Stimulated activated CD4-positive, alpha-beta T cell treated with anti-CD3 and anti-CD28 coated beads, Interleukin-2, amount 100 ng/mL, for 48 hours (primary cell): ENCODE measurements at places on chromosomes 7 and 10.

DNA sequence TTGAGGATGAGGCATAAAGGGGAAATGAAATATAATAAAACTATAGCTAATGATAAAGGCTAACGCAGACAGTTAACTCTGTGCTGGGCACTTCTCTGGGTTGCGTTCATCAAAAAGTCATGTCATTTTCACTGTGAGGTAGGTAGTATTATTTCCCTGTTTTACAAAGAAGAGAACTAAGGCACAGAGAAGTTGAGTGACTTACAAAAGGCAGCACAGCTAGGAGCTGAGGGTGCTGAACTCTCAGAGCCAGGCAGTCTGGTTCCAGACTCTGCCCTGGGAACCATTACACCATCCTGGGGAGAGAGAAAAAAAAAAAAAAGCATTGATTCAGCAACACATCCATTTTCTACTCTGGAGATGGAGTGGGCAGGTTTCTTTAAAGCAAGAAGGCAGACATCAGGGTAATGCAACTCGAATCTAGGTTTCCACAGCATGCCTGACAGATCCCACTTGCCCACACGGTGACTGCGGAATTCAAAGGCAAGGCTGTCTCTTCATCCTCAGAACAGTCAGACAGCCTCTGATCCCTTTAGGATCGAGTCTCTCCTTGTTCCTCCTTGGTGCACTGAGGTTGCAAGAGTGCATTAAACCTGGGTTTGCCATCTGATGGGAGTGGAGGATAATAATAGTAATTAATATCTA is 40.6 kb upstream of the ECHDC3 start:
- DNase-seq = no peak

DNA sequence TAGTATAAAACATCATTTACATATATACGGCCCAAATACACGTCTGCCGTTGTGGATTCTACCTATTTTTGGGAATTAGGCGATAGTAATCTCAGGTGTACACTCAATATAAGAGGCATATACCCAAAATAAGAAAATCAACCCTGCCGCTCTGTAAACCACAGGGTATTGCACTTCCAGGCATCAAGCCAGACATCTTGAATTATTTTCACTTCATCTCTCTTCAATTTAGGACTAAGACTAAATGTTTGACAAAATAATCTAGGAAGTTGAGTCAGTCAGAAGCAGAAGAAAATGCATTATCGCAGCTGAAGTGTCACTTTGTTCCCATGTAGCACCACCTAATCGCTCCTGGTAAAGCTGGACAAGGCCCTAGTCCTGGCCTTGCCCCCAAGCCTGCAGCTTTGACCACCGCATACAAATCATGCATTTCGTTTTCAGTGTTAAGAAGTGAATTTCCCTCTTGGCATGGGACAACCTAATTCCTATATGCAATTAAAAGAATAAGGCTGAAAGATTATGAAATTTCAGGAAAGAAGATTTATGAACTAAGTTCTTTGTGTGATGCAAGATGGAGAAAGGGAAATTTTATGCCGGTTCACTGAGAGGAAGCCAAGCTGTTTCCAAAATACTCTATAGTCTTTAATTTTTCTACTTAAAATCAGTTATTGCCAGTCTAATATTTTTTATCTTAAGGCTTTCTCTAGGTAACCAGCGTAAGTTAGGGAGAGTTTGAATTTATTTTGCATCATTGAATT is 26.0 kb downstream of the CABCOCO1 start:
- no peak for DNase-seq

- DNase-seq = no peak
Measured at GRCh38 chr7:31487476-31487875, 26.4 kb upstream of the ITPRID1 start.

GRCh38 chr7:6316226-6316625 is 43.8 kb upstream of the CYTH3 start:
- no peak for DNase-seq

DNA sequence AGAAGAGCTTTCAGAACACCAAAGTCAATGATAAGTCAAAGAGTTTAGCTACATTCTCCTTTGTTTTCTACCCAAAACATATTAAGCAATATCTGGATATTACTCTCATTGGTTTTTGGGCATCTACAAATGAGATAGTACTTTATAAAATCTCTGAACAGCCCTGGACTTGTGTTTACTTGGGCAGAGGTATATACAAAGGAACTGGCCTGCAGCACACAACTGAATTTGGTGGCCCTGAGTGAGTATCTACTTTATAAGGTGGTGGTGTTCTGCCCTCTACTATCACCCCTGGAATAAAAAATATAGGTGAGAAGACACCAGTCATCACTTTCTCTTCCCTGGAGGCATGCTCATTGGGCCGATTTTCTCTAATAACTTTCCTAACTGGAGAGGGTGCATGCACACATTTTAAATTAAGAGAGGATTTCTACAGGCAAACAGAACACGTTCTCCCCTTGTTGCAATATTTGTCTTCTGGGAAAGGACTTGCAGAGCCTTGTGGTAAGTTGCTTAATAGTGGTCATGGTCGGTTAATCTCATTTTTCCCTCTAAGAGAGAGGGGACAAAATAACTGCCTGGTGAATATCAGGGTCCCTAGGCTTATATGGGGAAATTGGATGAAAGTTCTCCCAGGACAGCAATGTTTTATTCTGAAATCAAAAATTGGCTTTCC is 41.1 kb downstream of the OTUD1 start:
- no peak for DNase-seq

DNA sequence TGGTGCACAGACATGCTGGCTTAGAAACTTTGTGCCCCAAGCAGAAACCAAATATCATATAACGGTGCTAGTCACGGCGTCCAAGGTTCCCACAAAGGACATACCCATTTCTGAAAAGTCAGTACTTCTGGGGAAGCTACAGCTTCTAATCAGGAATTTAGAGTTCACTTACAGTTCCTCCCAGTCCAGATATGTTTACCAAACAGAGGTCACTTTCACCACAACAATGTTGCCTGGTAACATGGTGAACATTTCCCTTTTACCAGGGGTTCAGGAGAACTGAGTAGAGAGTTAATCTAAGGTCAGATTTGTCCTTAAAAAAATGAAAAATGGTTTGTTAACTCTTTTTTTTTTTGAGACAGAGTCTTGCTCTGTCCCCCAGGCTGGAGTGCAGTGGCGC is 265.9 kb upstream of the MKLN1 start:
- no peak for DNase-seq

DNA sequence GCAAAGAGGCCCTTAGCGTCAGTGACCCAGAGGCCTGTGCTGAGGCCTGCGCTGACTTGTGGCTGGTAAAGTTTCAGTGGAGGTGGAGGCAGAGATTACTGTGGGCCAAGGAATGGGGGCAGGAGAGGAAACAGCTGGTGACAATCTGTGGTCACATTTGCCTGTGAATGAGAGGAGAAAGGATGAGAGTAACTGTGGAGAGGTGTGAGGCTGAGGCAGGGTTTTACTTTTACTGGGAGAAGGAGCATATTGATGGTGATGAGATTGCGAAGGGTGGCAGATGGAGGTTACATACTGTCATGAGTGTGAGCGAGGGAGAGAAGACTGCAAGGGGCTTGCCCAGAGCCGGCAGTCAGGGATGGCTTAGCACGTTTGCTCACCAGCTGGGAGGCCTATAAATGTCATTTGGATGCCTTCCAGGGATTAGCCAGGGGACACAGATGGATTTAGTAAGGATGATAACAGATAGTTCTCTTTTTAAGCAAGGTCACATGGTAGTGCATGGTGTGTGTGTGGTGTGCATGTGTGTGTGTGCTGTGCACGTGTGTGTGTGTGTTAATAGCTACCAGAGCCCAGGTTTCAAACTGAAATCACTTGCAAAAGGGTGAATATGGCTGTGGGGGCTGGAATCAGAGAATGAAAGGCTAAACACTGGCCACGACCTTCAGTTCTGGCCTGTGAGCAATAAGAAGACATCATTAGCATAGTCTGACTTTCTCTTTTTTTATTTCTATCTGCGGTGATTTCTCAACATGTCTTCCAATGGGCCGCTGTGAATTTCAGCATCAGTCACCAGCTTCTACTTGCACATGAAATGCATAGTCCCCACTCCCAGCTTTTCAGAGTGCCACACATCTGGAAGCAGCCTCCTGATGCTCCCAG is 291.5 kb upstream of the ZNF32 start:
- no peak for DNase-seq

GRCh38 chr10:110876000-110876399 is 4.3 kb downstream of the PDCD4 start:
- no peak for DNase-seq

DNA sequence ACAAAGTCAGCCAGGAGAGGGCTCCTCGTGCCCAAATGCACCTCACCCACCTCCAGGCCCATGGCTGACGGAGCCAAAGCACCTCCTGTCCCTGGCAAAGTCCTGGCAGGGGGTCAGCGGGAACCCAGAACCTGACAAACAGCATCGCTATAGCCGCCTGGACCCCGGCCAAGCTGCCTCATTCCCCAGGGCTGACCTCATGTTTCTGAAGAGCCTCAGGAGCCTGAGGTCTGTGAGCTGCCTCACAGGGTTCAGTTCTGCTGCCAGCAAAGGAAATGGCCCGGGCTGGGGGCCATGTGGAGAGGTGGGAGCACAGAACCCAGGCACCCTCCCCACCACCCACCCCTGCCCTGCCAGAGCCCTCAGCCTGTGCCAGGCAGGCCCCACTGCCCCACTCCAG is 4.2 kb upstream of the NANOS1 start:
- DNase-seq = no peak

GRCh38 chr7:133551466-133551865 is 298.6 kb downstream of the EXOC4 start:
- DNase-seq = no peak

GRCh38 chr7:128373606-128374005 is 12.1 kb upstream of the PRRT4 start:
- no peak for DNase-seq

- DNase-seq = no peak
Measured at GRCh38 chr7:79497728-79498127, 44.3 kb upstream of the MAGI2 start.

- DNase-seq = no peak
Measured at GRCh38 chr7:50362712-50363282, 58.3 kb downstream of the IKZF1 start.

DNA sequence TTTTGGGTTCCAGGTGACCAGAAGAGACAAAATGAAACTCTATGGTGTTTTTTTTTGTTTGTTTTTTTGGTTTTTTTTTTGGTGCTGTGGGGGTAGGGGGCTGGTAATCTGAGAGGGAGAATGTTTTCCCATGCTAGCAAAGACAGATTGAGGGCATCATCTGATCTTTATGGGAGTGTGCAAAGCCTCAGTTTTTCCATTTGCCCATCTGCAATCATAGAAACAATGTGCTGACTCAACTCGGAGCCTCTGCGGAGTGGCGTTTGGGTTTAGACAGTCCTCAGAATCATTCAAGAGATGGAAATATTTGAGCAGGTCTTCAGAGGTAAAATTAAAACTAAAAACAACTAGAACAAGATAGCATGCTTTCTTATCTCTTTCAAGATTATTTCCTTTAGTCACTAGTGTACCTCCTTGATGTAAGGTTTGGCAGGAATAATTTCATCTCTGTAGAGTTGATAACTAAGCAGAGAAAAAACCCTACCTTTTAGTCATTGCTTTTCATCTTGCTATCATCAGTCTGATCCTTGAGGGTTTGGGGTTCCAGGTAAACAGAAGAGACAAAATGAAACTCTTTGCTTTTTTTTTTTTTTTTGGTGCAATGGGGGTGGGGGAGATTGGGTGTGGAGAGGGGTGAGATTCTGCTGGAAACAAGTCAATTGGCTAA is 18.0 kb downstream of the CNNM2 start:
- no peak for DNase-seq

DNA sequence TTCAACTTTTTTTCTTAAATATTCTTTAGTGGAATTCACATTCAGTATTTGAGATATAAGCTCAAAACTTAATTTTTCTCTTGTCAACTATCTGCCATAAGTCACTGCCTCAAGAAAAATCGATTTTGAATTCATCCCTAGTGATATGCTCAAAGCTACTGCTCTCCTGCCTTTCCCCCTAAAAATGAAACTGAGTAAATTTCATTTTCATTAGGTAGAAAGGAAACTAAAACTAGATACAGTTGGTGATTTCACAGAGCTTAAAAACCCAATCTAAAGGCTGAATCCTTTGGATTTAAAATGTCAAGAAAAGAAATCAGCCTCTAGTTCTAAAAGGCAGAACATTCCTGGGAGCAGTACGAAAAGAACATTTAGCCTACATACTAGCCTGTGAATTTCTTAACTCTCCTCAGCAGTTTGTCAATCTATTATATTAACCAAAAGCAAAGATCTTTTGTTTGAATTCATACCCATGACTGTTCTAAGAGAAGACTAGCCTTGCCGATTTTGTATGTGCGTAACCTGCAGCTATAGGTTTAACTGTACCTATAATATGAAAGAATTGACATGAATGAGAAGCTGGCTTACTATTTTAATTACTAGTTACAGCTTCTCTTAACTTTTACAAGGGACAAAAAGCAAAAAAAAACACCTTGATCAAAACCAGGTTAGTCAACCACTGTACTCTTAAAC is 4.9 kb upstream of the FAM53B start:
- no peak for DNase-seq

DNA sequence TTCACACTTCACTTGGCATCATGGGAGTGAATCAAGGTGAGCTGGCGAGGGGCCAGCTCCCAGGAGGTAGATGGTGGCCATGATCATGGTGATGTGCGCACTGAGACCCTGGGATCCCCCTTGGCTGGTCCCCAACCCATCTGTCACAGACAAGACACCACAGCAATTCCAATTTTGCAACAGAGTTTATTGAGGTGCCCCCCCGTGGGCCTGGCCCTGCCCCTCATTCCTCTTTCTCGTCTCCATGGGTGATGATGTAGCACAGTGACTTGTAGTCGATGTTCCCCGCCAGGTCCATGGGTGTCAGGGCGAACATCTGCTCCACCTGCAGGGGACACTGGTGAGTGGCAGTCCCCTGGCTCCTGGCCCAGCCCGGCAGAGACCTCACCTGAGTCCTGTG is 2.4 kb downstream of the MYL7 start:
- no peak for DNase-seq

DNA sequence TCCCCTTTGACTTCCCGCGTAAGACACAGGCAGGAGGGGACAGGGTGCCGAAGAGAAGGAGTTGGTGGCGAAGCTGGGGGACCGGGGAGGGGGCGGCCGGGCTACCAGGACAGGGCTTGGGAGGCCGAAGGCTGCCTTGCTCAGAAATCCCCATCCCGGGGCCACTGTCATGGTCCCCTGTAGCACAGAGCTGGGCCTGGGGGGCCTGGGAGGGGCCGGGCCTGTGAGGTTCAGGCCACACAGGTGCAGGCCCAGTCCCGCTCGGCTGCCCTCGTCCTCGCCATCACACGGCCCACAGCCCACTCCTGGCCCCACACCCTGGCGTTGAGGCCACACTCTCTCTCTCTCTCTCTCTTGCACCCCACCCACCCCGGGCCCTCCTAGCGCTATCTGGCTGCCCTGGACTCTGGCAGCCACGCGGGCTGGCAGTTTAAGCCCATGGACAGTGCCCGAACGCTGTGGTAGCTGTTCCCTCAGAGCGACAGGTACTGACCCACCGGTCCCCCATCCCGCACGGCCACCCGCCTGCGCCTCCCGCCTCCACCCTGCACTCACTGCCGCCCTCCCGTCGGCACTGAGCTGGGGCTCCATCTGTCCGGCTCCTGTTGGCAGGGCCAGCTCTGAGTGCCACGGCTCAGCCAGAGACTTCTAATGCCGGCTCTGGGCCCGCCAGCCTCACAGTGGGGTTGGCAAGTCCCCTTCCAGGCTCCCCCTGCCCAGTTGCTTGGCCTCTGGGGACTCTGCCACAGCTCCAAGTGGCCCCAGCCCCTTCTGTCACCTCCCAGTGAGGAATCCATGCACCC is 28.0 kb downstream of the TTYH3 start:
- no peak for DNase-seq
